ENCODE measurements at places on chromosomes 2 and 18.
A peak's percentile ranks its signal among the peaks of the same experiment; 100 is the strongest.

GRCh38 chr2:156147594-156148330 is 184.8 kb downstream of the NR4A2 start:
- DNase-seq = no peak

GRCh38 chr2:70450641-70451250 is 102.9 kb downstream of the TGFA start:
- DNase-seq = no peak

- no peak for DNase-seq
Measured at GRCh38 chr18:76958692-76959341, 136.5 kb downstream of the ZNF236 start.

DNA sequence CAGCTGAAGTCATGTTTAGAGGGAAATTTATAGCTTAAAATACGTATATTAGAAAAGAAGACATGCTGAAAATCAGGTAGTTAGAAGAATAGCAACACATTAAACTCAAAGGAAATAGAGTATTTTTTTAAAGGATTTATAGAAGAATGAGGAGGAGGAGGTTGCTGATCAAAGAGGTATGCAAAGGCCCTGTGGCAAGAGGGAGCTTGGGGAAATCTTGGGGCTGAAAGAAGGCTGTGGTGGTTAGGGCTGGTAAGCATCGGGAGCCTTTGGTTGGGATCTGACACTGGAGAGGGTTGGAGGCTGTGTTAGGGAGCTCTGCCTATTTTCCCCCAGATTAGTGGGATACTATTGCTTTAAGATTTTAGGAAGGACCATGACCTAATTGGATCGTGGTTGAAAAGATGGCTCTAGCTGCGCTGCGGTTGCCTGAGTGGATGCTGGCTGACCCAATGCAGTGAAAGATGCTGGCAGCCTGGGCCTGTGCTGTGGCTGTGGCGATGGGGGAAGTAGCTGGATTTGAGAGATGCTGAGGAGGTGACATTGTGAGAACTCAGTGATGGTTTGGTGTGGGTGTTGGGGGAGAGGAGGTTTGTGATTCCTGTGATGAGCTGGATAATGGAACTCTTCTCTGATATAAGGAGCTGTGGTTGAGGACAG is 11.7 kb downstream of the DGKD start:
- no peak for DNase-seq

- DNase-seq = no peak
Measured at GRCh38 chr2:128374711-128375413, 56.2 kb upstream of the HS6ST1 start.

DNA sequence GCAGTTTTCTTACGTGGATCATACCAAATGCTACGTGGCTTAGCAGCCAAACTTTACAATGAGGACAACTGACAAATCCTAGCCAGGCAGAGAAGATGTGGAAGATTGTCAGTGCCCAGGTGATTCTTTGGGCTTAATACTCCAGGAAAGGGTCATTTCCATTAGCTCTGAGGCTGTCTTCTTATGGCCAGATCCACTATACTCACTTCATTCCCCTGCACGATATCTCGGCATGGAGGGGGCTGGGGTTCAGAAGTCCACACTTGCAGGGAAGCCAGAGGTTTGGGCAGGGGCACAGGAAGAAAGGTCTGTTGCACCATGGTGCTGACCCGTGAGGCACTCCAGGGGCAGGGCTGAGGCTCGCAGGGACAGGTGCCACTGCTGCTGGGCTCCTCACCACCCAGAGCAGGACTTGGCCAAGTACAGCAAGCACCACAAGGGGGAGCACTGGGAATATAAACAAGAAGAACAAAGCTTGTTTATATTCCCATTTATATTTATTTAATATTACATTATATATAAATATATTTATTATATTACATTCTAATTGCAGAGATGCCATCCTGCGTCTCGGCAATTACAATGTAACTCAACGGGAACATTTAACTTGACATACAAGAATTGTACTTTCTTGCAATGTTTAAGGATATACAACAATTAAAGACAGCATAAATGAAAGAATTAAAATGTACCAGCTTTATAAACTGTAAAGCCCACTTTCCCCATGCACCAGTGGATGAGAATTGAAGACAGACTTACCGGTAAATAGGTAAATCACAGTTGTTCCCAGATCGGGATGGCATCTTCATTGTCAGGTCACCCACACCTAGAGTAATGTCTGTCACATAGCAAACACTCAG is 27.2 kb downstream of the CLUL1 start:
- peak; percentile 63 for DNase-seq

DNA sequence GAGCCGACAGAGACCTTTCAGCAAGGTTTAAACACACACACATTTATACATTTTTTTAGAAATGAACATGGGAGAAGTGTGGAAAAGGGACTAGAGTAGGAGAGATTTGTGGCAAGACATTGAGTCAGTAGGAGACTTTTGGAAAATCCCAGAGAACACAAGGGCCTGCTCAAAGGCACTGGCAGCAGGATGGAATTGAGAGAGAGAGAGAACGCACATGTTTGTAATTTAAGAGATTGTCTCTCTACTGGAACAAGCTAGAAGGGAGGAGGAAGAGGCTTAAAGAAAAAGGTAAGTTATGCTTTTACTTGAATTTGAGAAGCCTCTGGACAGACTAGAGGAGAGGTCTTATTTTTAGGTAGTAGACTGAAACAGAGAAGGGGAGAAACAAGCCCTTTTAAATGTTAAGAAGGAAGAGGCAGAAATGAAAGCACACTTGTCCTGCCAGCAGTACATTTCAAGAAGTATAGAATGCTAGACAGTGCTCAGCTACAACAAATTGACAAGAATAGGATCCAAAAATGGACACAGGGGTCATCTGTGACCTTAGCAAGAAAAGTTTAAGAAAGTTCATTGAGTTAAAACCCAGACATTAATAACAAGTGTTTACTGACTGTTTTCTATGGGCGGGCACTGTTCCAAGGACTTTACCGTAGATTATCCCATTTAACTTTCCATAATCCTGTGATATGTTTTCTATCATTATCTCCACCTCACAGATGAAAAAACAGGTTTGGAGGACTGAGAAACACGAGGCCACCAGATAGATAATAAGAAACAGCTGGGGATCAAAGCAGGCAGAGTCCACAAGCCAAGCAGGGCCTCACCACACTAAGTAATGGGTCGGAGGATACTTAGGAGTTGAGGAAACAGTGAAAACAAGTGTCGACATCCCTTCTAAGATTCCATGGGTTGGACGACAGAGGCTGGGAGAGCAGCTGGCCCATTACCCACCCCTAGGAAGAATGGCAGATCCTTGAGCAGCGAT is 306.5 kb upstream of the NRP2 start:
- DNase-seq = no peak

GRCh38 chr2:121287146-121287798 is 2.3 kb upstream of the TFCP2L1 start:
- DNase-seq = no peak

DNA sequence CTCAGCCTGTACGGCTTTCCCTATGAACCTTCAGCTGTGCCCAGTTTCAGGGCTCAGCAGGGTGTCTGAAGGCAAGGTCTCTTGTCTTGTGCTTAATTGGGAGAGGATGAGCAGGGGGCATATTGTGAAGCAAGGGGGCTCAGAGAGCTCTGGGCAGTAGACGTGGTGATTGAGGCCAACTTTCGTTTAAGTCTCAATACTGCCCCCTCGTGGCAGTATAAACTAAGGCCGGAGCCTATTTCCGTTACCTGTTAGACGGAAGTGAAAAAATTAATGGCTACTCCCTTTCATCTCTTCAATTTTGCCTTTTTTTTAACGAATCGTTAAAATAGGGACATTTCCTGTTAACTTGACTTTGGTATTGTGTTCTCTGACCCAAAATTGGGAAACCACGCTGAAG is 193.4 kb downstream of the TDRD15 start:
- DNase-seq = peak; percentile 3

GRCh38 chr2:19854596-19855541 is 46.9 kb downstream of the TTC32 start:
- DNase-seq = no peak

DNA sequence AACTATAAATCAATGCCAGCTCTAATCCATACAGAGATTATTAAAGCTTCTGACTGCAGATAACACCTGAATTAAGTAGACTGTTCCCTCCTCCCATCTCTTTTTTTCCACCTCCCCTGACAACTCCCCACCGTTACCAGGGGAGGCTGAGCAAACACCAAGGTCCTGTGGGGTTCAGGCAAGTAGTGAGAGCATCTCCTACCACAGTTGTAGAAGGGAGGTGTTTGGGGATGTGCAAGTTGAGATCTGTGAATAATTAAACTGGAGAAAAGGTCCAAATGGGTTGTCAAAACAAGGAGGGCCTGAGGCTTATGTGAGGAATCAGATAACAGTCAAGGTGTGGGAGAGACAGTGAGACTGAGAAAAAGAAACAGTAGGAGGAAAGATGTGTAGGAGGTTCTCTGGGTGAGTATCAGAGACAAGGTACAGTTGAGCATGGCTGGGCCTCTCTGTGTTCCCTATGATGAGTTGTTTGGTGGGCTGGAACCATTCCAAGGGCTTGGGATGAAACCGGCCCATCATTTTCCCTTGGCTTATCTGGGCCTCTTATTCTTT is 194.6 kb downstream of the CYRIA start:
- no peak for DNase-seq

DNA sequence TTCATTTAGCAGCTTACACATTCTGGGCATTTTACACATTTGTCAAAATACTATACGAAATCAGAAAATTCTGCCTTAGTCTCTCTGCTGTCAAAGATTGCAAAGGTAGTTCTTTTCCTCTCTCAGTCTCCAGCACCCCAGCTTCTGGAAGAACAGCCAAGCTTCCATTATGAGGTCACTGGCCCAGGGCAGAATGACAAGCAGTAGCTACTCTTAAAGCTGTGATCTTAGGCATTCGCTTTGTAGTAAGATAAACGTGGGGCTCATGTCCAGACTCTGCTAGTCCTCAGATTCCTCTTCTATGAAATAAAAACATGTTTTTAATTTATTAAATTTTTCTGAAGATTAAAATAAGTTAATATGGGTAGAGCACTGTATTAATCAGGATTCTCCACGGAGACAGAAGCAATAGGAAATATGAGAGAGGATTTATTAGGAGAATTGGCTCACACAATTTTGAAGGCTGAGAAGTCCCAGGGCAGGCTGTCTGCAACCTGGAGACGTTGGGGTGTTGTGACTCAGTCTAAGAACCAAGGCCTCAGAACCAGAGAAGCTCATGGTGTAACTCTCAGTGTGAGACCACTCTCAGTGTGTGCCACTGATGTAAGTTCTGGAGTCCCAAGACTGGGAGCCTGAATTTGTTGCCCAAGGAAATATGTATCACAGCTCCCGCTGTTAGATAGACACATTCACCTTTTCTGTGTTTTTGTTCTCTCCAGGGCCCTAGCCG is 201.2 kb downstream of the CMPK2 start:
- DNase-seq = no peak

- no peak for DNase-seq
Measured at GRCh38 chr2:157989227-157989626, 112.4 kb upstream of the UPP2 start.

GRCh38 chr2:161063157-161063945 is 96.9 kb upstream of the TANK start:
- peak; percentile 68 for DNase-seq

- DNase-seq = no peak
Measured at GRCh38 chr2:168692132-168692744, 110.2 kb upstream of the NOSTRIN start.

- DNase-seq = no peak
Measured at GRCh38 chr2:74204436-74204835, 6.0 kb downstream of the MTHFD2 start.

DNA sequence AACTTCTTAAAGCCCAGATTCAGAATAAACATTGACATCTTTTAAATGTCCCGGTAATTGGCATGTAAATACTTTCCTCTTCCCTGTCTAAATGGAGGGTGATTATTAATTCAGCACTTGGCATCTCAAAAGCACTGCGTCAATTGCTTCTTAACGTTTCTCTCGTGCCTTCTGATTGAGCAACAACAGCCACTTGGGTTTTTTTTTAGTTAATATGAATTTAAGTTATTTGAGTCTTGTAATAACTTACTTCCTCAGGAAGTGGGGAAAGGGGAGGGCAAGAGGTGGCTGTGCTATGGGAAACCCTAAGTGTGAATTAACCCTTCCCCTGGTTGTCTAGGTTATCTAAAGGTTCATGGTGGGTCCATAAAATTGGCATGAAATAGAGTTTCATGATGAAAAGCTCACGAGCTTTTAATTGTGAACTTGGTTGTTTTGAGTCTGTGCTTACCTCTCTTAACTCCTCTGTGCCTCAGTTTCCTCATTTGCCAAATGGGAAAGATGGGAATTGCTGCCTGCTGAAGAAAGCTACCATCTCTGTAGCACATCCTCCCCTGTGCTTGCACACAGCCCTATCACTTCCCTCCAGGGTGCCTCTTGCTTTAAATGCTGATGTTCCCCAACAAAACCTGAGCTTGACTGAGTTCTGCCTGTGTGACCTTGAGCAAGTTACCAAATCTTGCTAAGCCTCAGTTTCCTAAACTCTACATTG is 126.3 kb upstream of the BCL2L11 start:
- no peak for DNase-seq

DNA sequence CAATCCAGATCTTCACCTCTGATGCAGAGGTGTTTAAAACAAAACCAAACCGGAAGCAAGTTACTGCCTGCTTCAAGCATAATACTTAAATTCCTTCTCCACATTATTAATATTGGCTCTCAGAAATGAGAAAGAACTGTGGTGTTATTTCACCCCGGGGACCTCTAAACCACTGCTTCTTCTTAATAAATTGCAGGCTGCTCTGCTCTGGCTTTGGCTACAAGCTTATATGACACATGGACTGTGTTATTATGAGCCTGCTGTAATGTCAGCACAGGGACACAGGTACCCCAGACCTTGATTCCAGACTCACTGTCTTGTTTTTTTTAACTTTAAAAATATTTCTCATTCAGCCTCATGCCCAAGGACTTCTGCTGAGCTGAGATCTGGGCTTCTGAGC is 45.1 kb downstream of the ST6GAL2 start:
- DNase-seq = no peak

DNA sequence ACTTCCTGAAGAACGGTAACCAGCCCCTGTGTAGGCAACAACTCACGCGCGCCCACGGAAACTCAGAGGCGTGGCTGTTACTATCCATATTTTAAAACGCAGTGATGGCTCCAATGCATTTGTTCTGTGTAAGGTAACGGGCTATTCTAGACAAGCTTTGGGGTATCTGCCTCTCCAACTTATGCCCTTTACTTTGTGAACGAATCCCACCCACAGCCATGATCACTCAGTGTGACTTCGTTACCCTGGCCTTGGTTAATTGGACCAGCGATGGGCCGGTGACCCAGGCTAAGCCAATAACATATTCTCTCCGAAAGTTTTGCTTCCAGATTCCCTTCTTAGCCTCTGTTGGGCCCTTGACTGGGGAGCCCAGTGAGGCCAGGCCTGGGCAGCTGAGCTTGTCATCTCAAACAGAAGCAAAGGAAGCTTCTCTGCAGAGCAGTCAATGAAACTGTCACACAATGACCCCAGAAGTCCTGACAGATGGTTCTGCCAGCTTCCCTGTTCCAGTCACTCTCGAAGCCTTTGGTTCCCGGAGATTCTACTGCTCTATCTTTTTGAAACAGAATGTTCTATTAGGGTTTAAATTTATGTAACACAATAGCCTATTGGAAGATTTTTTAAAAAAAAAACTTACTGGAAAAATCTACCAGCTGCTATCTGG is 30.7 kb upstream of the ROCK2 start:
- no peak for DNase-seq

GRCh38 chr18:35920623-35921022 is 51.9 kb upstream of the RMP24 start:
- no peak for DNase-seq

GRCh38 chr2:28375742-28376631 is 16.7 kb upstream of the FOSL2 start:
- DNase-seq = no peak

Measured in activated naive CD4-positive, alpha-beta T cell treated with Interleukin-2 at 50 U/mL for 16 hours (primary cell).